ENCODE measurements at places on chromosomes 12 and 14.

- no peak for DNase-seq
These were observed 241.3 kb upstream of the TMEM132C start for GRCh38 chr12:128025589-128026245.

- peak; percentile 50 for DNase-seq
These were observed 9.8 kb upstream of the KDM2B start for GRCh38 chr12:121590476-121591143.

DNA sequence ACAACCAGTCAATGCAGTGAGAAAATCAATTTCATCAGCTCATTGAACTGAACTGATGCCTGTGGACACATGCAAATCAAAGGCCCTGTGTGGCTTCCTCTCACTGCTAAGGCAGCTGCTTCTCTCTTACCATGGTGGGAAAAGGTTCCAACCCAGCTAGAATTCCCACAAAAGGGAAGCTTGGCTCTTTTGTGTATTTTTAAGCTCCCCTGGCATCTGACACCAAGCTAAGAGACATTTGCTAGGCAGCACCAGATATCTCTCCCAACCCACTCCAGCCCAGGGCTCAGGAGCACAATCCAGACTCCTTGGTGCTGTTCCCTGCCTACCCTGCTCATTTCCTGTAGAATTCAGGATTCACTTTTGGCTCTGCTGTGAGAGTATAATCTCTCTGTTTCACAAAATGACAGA lies 129.6 kb downstream of the GXYLT1 start:
- no peak for DNase-seq

- no peak for DNase-seq
These were observed 101.5 kb downstream of the BMP4 start for GRCh38 chr14:53855127-53855526.

DNA sequence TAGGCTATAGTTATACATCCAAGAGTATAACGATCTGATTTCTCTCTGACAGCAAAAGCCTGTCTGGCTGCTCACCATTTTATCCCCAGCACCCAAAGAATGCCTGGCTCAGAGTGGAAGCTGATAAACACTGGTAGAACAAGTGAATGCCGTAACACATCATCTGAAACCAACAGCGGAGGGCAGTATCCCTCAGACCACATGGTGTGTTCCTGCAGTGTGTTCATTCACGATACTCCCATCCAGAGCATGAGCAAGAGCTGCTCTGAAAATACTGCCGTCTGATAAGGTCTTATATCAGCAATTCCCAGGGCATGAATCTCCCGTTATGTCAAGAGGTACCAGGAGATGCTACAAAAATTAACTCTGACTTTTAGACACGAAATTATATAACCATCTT lies 95.9 kb downstream of the TTC7B start:
- no peak for DNase-seq

- DNase-seq: no peak
These were observed 172.6 kb downstream of the CPNE8 start for GRCh38 chr12:38732761-38733160.
